ENCODE measurements at places on chromosomes 3 and 15.

- DNase-seq = no peak
Measured at GRCh38 chr3:38471260-38471857, 17.7 kb downstream of the ACVR2B start.

GRCh38 chr3:110743202-110743601, 328.4 kb upstream of the NECTIN3 start:
- no peak for DNase-seq

GRCh38 chr3:152087153-152087552, 181.6 kb upstream of the MBNL1 start:
- DNase-seq = no peak

DNA sequence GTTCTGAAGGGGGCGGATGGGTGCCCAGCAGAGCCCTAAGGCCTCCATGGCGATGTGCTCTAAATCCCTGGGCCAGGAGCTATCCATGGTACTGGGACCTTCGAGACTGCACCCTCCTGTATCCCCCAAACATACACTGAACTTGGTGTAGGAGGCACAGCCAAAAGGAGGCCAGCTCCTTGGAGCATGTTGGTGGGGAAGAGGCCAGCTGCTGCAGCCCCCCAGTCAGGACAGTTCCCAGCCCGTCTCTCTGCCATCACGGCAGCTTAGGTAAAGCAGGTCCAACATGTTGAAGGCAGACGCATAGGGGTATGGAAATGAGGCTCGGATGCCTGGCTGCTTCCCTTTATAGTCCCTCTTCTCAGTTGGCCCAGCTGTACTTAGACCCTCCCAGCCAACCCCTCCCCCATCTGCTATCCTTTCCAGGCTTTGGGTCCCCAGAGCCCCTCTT, 1.8 kb downstream of the CAMKV start:
- DNase-seq = no peak

DNA sequence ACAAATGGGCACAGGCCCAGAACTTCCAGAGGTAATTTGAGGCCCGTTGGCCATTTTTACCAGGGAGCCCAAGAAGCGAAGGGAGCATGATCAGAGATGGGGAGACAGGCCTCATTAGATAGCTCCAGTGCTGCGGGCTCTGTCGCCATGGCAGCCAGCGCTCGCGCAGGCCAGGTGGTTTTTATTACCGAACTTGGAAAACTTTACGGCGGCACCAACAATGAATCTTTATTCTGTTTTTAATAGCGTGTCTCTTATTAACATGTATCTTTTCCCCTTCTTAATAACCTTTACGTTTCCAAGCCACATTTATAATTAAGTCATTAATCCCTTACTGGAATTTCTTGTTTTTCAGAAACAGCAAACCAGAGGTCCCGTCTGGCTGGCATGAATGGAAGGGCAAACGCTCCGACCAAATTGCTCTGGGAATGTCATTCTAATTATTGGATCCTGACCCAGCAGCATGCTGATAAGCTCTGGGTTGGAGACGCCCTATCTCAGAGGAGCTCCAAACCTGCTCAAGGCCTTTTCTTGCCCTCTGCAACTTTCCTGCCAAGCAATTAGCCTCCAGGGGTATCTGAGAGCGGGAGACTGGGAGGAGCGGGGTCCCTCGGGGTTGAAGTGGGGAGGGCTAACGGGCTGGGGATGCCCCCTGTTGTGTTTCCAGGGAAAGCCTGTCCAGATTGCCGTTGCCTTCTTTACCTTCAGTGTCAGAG, 256.4 kb downstream of the TLE3 start:
- DNase-seq = no peak

- DNase-seq = no peak
Measured at GRCh38 chr3:18134386-18135059, 290.6 kb downstream of the SATB1 start.

DNA sequence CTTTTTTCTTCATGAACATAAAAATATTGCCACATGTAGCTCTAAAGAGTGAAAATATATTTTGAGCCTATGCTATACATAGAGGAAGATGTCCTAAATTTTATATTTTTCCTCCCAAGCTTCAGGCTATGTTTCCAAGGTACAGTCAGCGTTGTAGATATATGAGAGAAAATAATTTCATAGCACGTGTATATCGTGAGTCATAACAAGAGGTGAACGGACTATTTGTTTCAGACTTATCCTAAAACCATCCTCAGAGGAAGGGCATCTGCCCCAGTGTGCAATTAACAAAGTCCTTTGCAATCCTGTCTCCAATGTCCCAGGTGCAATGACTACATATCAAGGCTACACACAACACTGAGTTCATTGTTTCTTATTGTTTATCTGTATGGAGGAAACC, 177.3 kb upstream of the ARRDC4 start:
- no peak for DNase-seq

- no peak for DNase-seq
Measured at GRCh38 chr3:167346171-167346570, 33.9 kb downstream of the ZBBX start.

- no peak for DNase-seq
Measured at GRCh38 chr15:88656760-88657221, 18.0 kb downstream of the ISG20 start.

DNA sequence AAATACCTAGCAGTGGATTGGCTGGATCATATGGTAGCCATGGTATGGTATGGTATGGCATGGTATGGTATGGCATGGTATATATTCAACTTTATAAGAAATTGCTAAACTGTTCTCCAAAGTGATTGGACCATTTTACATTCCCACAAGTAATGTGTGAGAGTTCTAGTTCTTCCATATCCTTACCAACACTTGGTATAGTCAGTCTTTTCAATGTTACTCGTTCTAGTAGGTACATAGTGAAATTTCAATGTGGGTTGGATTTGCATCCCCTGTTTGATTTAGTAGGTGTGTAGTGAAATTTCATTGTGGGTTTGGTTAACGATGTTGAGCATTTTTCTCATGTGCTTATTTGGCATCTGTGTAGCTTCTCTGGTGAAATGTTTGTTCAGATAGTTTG, 154.3 kb downstream of the ITPR1 start:
- no peak for DNase-seq

- DNase-seq = no peak
Measured at GRCh38 chr3:153250446-153250845, 88.4 kb downstream of the RAP2B start.
